Activated CD4-positive, alpha-beta T cell treated with anti-CD3 and anti-CD28 coated beads, Interleukin-2, amount 50 U/mL, for 1 hour (primary cell): ENCODE measurements at places on chromosomes 13 and 19.

GRCh38 chr19:47469363-47469700 lies 2.4 kb downstream of the SLC8A2 start:
- DNase-seq = no peak

DNA sequence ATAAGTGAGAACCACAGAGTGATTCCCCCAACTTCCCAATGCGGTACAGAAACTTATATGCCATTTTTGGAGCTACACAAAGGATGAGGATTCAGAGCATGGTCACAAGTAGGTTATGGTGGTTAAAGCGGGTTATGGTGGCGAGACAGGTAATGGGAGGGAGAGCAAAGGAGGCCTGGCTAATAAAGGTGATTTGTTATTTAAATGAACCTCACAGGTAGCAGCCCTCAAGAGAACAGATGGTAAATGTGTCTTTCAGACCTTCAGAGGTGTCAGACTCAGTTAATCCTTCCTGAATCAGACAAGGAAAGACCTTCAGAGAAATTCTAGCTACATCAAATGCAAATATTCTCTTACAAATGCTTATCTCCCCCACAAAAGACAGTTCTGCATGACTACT lies 1971.4 kb downstream of the OLFM4 start:
- DNase-seq = no peak

DNA sequence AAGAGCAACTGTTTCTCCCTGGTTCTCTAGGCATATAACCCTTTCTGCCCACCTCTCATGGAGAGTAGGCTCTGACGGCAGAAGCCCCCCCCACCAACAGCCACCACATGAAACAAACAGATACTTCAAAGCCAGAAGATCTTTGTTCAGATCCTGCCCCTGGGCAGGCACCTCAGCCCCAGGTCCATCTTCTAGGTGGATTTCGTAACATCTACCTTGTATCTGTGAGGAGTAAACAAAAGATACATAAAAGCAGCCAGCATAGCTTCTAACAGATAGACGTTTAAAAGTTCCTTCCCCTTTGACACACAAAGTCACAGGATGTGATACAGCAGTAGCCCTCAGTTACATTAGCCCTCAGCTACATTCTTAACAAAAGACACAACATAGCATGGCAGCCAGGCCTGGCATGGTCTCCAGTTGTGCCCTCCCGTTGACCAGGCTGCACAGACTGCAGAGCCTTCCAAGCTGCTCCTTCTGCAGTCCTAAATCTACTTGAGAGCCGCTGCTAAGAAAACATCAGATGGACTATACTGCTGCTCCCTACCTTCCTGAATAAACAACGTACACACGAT lies 35.4 kb downstream of the BRD4 start:
- DNase-seq = no peak

- DNase-seq = no peak
These were observed 97.4 kb downstream of the ZC3H13 start for GRCh38 chr13:45954836-45955800.

DNA sequence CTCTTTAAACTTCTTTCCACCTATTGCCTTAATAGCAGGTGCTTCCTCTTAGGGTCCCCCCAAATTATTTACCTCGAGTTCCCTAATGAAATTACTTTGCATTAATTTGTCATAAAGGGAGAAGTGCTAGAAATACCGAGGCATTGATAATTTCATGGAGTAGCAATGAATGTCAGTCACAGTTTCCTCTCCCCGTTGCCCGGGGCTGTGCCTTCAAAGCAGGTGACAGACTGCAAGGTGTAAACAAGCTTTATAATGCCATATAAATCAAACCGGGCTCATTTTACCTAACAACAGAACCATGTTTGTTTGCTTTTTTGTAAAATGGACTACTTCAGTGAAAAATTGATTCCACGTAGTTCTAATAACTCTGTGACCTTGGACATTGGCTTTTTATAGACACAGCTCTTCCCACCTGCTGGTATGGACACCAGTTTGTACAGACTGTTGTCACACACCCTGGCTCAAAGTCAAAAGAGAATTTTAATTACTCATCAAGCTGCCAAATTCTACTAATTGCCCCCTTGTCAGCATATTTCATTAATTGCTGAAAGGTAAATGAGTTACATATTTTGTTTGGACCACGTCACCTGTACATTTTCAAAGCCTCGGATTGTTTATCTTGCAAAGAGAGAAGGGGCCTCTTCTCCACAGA lies 171.1 kb downstream of the STK24 start:
- no peak for DNase-seq

DNA sequence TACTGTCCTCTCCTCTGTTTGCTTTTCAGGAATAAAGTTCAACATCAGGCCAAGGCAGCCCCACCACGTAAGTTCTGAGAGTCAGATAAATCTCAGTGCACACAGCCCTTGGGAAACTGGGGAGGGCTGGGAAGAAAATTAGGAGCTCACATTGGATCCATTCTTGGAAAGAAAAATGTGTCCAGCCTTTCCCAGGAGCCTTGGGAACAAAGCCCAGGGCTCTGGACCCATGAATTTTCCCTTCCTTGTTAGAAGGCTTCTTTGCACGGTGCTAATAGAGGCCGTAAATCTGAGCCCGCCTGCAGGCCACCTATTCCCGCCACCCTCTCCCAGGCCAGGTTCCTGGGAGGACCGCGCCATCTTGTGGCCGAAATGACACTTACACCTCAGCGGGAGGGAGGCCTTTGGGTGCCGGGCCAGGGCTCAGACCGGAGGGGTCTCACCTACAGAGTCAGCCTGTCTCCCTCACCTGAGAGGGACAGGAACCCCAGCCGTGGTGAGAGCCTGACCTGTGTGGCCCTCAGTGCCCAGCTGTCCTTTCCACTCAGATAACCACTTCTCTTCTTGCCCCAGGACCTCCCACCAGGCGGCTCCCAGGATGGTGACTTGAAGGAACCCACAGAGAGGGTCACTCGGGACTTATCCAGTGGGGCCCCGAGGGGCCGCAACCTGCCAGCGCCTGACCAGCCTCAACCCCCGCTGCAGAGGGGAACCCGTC lies 25.1 kb upstream of the KCTD15 start:
- DNase-seq = peak; percentile 64

DNA sequence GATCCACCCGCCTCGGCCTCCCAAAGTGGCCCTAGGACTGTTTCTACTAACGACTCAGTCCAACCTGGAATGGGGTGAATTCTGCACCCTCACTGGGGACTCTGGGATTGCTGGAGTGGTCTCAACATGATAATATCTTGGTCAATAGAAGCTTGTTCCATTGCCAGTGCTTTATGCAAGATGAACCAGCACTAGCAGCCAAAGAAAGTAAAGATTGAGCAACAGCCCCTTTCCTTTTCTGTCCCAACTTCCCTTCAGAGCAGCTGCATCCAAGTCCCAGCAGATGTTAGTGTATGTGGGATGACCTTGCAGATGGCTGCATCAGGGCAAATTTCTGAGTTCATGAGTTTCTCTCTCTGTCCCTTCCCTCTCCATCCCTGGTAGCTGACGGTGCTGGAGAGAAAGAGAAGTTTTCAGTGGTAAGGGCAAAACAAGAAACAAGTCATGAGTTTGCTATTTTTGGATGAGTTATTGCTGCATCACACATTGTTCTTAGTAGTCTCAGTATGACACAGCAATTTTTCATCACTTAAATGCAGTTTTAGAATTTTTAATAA lies 183.6 kb upstream of the EDNRB start:
- no peak for DNase-seq

GRCh38 chr13:46803586-46803985 lies 6.6 kb upstream of the ESD start:
- no peak for DNase-seq
